ENCODE measurements at places on chromosomes 7 and 10.

DNA sequence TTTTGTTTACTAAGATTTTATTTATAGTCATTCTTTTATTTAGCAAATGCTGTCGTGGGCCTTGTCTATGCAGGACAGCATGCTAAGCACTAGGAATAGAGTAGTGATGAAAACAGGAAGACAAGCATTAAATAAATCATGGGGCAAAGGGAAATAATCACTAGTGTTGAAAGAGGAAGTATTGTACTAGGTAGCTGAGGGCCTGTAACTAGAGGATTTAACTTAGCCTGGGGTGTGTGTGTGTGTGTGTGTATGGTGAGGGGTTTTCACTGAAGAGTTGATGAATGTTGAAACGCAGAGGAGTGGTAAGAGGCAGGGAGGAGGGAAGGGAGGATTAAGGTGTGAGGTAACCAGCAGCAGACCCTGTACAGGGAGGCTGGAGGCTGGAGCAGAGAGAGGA lies 446.4 kb downstream of the SDK1 start:
- no peak for DNase-seq

- DNase-seq: no peak
These were observed 430.4 kb downstream of the NEBL start for GRCh38 chr10:20466731-20467130.

DNA sequence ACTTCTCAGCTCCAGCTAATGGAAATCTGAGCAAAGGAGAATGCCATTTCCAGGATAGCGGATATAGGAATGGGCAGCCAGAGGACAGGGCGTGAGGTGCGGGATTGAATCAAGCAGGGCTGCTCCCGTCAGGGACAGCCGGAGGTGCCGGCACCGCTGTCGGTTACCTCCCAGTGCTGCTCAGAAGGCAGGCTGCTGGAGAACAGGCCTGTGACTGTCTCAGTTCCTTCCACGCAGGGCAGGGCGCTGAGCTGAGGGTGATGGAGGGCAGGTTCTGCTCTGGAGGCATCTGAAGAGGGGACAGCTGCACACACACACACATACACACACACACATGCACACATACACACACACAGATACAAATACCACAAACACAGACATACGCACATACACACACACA lies 111.1 kb downstream of the DOCK1 start:
- DNase-seq: no peak

DNA sequence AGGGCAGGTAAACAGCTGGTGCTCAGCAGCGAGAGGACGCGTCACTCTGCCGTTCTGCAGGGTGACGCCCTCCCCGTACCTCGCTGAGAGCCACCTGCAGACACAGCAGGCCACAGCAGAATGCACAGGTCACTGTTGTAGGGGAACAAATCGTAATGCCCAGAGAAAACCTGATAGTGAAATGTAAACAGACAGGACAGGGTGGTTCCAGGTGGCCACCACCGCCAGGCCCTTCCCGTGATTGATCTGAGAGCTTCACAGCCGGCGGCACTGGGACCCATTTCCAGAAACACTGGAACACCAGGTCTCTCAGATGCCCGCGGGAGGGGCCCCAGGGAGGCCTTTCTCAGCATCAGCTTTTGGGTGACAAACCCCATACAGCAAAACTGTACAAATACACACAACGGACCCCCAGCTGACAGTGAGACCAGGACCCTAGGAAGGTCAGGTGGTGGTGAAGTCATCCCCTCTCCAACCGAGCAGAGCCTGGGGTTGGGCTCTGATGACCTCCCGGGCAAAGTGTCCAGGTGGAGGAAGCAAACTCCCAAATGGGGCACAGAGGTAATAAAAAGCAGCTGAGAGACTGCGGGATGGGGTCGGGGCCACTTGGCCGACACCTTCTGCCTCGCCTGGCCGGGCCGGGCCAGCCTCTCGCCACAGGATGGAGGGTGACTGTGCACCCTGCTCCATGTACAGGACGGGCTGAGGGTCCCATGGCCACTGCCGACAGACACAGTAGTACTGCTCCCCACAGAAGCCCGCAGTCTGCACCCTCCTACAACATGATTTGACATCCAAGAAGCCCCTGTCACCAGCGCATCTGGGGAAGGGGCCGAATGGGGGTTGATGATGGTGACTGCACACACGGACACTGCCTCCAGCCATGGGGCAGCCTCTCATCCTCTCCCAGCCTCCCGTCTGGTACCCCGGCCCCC lies 4.6 kb downstream of the BHLHA15 start:
- DNase-seq: no peak

GRCh38 chr7:157944051-157944450 lies 607.2 kb downstream of the DNAJB6 start:
- DNase-seq: no peak

Data from MM.1S (cell line).